ENCODE measurements at places on chromosomes 7 and 10.
A peak's percentile ranks its signal among the peaks of the same experiment; 100 is the strongest.

- no peak for DNase-seq
Measured at GRCh38 chr10:86653379-86653778, 968 bp upstream of the OPN4 start.

- DNase-seq: no peak
Measured at GRCh38 chr10:35427543-35427942, 91.2 kb downstream of the CCNY start.

- DNase-seq: peak; percentile 78
Measured at GRCh38 chr10:69874449-69874848, 72.7 kb downstream of the COL13A1 start.

GRCh38 chr10:10956681-10957542 is 60.8 kb upstream of the CELF2 start:
- DNase-seq: no peak
